ENCODE measurements at places on chromosomes 7 and 10. TPM values are rescaled to one million over a fixed set of nuclear protein-coding genes. Genes with fewer than 3 reads are reported as not detected.

KLF14 gene
- not detected for total RNA-seq

C1QL3 gene
- 69.8 TPM for total RNA-seq

NUDT5 gene
- 30.3 TPM for total RNA-seq

MRPS17 gene
- 16.2 TPM for total RNA-seq

HECW1 gene
- 109 TPM for total RNA-seq

CUBN gene
- 4.0 TPM for total RNA-seq

PLPP4 gene
- total RNA-seq = 11.1 TPM

ZNF804B gene
- total RNA-seq = 2.3 TPM

PLEKHS1 gene
- not detected for total RNA-seq

SEMA4G gene
- total RNA-seq = 10.2 TPM

HMX2 gene
- not detected for total RNA-seq

CHN2 gene
- total RNA-seq = 54.8 TPM

SH3PXD2A gene
- total RNA-seq = 50.7 TPM

NRP1 gene
- 45.5 TPM for total RNA-seq

PLXNA4 gene
- total RNA-seq = 70.4 TPM

PAOX gene
- total RNA-seq = 8.8 TPM

OPN4 gene
- total RNA-seq = 1.1 TPM

EBLN1 gene
- not detected for total RNA-seq

CFAP70 gene
- total RNA-seq = 6.4 TPM

Data from dorsolateral prefrontal cortex (tissue), 122 donors.